Urinary bladder (tissue), 4 donors: ENCODE measurements at places on chromosomes 6 and 20. TPM values are rescaled to one million over a fixed set of nuclear protein-coding genes. Genes with fewer than 3 reads are reported as not detected.
A peak's percentile ranks its signal among the peaks of the same experiment; 100 is the strongest.

Gene FAM83B
- total RNA-seq: 15.7 TPM

Gene SASH1
- total RNA-seq: 92.2 TPM

Gene ENPP5
- total RNA-seq: 5.2 TPM

Gene RSPH9
- 1.0 TPM for total RNA-seq

Gene AMD1
- total RNA-seq: 92.8 TPM

Gene SLA2
- total RNA-seq: 0.11 TPM

Gene RUNX2
- 2.4 TPM for total RNA-seq

Gene CD24
- total RNA-seq: 283 TPM

Gene GSTA4
- total RNA-seq: 57.2 TPM

Gene OR12D3
- total RNA-seq: not detected

Gene ZBTB2
- 14.2 TPM for total RNA-seq

Gene VWA7
- total RNA-seq: 0.42 TPM

Gene SSTR4
- total RNA-seq: not detected

Gene KHDRBS2
- total RNA-seq: 5.2 TPM

Gene LAMA2
- 190 TPM for total RNA-seq

Gene FNDC11
- total RNA-seq: 0.63 TPM

Gene PPIL1
- total RNA-seq: 29.3 TPM

Gene MAPK13
- total RNA-seq: 5.6 TPM

Gene SLC24A3
- 12.6 TPM for total RNA-seq

- DNase-seq: no peak
These were observed 25.0 kb downstream of the L3MBTL3 start for GRCh38 chr6:130043344-130043743.

DNA sequence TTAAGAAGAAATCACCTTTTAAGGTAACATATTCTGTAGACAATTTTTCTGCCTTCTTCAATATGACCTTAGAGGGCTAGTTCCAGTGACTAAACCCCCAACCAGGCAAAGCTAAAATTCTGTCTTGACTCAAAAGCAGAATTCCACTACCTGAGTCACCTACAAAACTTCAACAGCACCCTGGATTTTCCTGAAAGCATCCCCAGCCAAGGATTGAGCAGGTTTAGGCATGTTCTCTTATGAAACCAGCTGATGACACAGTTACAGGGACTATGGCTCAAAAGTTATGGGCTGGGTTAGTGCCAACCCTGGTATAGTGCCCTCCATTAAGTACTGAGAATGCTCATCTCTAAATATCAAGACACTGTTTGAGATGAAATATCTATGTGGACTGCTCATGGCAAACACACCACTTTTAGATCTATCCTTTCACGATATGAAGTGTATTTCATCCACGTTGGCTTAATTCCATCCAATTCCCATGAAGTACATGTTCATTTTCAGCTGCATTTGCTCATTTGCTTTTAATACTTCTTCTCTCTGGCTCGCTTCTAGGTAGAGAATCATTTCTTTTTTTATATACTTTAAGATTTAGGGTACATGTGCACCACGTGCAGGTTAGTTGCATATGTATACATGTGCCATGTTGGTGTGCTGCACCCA is 53.6 kb upstream of the TNFAIP3 start:
- no peak for DNase-seq

DNA sequence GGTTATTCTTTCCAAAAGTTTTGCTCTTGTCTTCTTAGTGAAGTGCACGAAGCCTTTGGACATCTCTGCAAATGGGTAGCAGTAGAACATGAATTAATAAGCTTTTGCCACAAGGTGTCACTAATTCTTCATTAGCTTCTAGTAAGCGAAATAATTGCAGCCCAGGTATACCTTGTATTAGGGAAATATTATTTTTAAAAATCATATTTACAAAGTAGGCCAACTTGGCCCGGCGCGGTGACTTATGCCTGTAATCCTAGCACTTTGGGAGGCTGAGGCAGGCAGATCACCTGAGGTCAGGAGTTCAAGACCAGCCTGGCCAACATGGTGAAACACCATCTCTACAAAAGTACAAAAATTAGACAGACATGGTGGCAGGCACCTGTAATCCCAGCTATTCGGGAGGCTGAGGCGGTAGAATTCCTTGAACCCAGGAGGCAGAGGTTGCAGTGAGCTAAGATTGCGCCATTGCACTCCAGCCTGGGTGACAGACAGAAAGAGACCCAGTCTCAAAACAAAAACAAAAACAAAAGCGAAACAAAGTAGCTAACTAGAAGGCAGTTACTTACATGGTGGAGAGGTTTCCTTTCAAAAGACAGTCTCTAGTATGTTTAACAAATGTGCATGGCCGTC is 8.8 kb upstream of the RSPH3 start:
- no peak for DNase-seq

GRCh38 chr20:50348096-50348495 is 157.5 kb downstream of the CEBPB start:
- no peak for DNase-seq

- DNase-seq: no peak
These were observed 41.3 kb downstream of the RSPH3 start for GRCh38 chr6:158958504-158959386.

DNA sequence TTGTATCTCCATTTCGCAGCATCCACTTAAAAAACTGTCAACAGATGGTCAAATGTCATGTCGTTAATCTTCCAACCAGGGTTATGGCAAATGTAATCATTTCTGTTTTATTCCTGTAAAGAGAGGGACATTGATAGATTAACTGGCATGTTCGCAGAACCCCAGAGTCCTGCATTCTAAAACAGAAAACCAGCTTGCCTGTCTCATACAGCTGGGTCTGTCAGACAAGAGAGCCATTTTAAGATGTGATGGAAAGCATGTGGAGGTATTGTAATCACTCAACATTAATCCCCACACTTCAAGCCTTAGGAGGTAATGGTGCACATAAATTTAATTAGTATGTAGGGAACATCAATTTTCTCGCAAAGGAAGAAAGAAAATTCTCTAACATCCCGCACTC is 4.4 kb downstream of the SMLR1 start:
- no peak for DNase-seq

DNA sequence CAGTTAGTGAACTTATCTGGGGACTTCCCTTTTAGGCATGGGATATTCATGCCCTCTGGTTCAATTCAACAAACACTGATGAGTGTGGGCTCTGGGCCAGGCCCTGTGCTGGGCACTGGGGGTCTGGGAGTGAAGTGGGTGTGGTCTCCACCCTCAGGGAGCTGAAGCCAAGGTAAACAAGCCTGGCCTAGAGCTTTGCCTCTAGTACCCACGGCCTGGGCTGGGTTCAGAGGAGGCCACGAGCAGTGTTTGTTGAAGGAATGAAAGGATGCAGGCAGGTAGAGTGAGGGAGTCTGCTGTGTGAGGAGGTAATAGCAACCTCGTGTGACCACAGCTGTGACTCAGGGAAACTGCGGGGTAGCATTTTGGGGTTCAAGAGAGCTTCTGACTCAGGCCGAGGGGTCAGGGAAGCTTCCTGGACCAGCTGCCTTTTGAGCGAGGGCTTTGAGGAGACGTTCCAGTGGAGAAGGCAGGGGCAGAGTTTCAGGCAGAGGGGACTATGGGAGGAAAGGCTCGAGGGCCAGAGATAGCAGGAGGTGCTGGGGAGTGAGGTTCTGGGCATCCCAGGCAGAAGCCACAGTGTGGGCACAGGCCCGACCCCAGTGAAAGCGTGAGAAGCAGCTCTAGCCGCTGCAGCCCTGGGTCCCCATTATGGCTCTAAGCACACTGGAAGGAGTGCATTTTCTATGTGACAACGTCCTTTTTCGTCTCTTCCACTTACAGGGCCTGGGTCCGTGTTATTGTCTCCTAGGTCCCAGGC is 5.6 kb downstream of the MYLK2 start:
- no peak for DNase-seq

GRCh38 chr6:47118611-47119010 is 76.5 kb upstream of the ADGRF1 start:
- DNase-seq: no peak

GRCh38 chr6:144722154-144722737 is 437.1 kb downstream of the UTRN start:
- no peak for DNase-seq

DNA sequence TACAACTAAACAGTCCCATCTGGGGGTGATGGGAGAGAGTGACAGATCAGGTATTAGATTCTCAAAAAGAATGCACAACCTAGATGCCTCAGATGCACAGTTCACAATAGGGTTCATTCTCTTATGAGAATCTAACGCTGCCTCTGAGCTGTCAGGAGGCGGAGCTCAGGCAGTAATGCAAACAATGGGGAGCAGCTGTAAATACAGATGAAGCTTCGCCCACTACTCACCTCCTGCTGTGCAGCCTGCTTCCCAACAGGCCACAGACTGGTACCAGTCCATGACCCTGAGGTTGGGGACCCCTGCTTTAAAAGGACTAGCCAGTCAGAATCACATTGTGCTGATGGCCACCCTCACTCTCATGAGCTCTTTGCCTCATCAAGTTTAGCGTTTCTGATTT is 247.0 kb upstream of the KCNQ5 start:
- no peak for DNase-seq

GRCh38 chr20:49979030-49979832 is 3.5 kb upstream of the SNAI1 start:
- DNase-seq: no peak

DNA sequence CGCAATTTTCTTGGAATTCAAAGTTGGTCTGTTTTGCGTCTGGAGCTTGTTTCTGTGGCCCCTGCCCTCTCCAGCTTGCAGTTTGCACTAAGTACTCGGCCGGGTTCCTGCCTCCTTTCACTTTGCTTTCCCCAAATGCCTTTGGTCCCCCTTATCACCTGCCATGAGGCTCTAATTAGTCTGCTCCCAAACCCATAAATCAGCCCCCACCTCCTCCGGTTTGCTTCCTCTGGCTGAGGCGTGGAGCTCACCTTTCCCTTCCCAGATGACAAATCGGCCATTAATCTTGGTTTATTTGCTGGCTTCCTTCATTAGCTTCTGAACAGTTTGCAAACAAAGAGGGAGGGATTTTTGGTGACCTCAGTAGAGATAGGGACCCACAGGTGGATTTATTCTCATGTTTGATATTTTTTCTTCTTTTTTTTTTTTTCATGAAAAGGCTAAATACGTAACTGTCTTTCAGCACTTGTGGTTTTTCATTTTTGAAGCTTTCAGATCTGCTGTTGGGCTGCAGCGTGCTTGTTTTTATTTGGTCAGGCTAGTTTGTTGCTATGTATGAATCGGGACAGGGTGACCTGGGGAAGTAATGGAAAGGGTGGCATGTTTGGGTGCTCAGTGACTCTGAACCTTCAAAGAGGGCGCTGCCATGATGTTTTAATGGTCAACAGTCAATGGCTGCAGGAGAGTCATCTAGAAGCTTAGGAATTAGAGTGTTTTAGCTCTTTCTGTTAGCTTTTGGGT is 121.7 kb upstream of the JAG1 start:
- DNase-seq: no peak

DNA sequence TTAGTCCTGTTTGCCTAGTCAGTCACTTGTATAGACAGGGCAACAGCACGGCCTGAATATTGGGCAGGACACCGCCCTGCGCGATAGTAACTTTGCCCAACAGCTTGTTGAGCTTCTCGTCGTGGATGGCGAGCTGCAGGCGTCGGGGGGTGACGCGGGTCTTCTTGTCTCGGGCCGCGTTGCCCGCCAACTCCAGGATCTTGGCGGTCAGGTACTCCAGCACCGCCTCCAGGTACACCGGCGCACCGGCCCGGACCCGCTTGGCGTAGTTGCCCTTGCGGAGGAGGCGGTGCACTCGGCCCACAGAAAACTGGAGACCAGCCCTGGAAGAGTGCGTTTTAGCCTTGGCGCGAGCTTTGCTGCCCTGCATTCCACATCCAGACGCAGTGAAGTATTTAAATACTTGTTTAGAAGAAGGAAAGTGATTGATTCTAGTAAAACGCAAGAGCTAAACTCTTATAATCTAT is 92.8 kb upstream of the BTN3A2 start:
- peak; percentile 26 for DNase-seq

DNA sequence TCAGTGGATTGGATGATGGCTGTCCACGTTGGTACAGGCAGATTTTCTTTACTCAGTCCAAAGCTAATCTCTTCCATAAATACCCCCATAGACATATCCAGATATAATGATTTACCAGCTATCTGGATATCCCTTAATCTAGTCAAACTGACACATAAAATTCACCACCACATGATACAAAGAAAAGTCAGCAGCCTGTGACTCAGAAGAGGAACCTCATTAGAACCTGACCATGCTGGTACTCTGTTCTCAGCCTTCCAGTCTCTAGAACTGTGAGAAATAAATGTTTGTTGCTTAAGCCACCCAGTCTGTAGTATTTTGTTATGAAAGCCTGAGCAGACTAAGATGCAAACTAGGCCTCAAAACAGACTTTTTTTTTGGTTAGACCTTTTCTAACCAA is 431.3 kb upstream of the RNF217 start:
- DNase-seq: no peak

- no peak for DNase-seq
These were observed 195.2 kb upstream of the CDH4 start for GRCh38 chr20:61056627-61057442.

GRCh38 chr6:163314791-163315470 is 99.6 kb upstream of the QKI start:
- DNase-seq: no peak

DNA sequence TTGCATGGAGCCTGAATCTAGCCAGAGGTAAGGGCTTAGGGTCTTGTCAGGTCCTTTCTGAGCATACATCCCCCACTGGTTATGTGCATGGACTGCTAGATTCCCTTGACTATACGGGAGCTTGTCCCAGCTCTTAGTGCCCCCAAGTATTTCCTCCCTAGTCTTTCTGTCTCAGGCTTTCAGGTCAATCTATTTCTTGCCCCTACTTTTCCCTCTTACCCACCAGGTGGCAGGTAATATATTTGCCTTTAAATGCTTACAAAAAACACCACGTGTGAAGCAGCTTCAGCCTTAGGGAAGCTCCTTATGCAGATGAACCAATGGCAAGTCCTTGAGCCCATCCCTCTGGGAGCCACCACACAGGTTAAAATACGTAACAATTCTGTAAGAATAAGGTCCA is 454.2 kb downstream of the GRIK2 start:
- DNase-seq: no peak

- no peak for DNase-seq
These were observed 17.1 kb downstream of the B4GALT5 start for GRCh38 chr20:49696594-49696993.

- DNase-seq: no peak
These were observed 14.7 kb downstream of the NRSN2 start for GRCh38 chr20:361561-361960.

GRCh38 chr20:53706466-53707370 is 113.1 kb upstream of the ZNF217 start:
- no peak for DNase-seq

DNA sequence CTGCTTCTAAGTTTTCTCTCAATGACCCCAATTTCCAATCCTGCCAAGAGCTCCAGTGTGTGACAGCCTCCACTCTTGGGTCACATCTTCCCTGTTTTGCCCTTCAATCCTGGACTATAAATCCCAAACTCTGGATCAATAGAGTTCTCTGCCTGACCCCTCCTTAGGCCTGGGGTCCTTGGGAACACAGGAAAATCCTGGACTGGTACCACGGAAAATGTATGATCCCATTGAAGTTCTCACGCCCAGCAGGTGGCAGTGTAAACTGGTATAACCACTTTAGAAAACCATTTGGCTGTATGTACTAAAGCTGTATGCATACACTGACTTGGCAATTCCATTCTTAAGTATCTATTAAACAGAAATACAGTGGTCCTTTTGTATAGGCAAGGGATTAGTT is 98.0 kb downstream of the SNAP25 start:
- no peak for DNase-seq
